ENCODE measurements at places on chromosomes 4 and X.
A peak's percentile ranks its signal among the peaks of the same experiment; 100 is the strongest.

GRCh38 chr4:1452431-1453051, 46.3 kb upstream of the NKX1-1 start:
- DNase-seq, result no peak

DNA sequence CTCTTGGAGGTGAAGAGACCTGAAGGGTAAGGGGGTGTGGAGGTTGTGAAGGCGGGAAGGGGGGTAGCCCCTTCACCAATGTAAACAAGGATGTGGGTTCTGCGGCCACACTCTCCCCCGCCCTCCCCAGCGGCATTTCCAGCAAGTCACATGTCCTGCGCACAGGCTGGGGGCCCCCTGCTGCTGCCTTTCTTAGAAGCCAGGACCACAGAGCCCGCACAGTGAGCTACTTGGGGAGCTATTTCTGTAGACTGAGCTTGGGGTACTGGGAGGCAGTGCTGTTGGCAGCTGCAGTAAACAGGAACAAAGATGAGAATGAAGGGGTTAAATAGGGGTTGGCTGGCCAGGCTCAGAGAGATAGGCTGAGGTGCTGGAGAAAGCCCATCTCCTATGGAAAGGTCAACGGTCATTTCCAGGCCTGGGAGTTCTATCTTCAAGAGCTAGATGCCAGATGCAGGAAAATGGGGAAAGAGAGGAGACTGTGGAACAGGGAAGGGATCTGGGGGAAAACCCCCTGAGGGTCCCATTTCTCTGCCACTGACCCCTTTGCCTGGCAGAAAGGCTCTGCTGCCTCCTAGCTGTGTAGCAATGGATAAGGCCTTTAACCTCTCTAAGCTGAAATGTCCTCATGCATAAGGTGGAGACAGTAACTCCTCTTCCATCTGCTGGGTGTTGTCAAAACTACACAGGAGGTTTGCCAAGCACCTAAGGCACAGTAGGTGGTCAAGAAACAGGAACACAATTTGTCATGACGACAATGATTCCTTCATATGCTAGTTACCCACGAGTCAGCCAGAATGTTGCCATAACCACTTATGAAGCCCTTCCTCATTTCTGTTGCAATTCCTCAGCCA, 18.5 kb upstream of the PIM2 start:
- DNase-seq, result peak; percentile 19

GRCh38 chr4:182929296-182929695, 12.1 kb upstream of the DCTD start:
- DNase-seq, result peak; percentile 87

DNA sequence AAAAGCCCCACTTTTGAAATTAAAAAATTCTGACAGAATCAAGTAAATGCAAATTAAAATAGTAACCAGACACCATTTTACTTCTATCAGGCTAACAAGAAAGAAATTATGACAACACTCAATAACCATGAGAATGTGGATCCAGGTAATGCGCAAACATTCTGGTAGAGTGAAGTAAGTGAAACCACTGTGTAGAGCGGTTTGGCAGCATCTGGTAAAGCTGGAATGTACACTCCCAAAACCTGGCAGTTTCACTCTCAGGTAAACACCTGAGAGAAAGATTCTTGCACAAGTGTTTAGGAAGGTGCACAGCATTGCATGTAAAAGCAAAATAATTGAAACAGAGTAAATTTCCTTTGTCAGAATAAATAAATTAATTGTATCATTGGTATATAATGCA, 81.8 kb downstream of the TRIML1 start:
- DNase-seq, result no peak

- peak; percentile 11 for DNase-seq
Measured at GRCh38 chr4:111639120-111639690, 506.0 kb upstream of the FAM241A start.

DNA sequence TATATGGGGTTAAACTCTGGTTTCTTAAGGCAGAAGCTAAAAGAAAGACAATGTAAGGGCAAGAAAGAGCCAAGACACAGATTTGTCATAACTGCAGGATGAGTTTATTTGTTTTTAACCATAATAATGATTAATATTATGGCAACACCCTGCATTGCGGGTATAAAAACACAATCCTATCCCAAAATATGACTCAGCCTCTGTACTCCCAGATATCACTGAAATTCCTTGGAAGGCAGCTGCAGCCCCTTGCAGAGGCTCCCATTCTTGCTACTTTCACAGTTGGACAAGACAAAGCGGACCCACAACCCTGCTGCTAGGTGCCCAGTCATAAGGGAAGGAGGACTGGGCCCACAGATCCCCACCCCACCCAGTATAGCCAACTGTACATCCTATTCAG, 20.4 kb upstream of the FGF16 start:
- DNase-seq, result peak; percentile 47
